ENCODE measurements at places on chromosomes 2 and 18. TPM values are rescaled to one million over a fixed set of nuclear protein-coding genes. Genes with fewer than 3 reads are reported as not detected.

ICA1L gene
- 2.0 TPM for total RNA-seq

BOLL gene
- not detected for total RNA-seq

GRCh38 chr18:68948622-68949021, 150.7 kb downstream of the CCDC102B start:
- H3K27me3 ChIP-seq = no peaks in the 10 kb centered on the region
- no peak overlapping the region for H3K27ac ChIP-seq
- DNase-seq = no peak
- H3K4me1 ChIP-seq = no peaks in the 10 kb centered on the region
- H3K36me3 ChIP-seq = no peaks in the 10 kb centered on the region

DNA sequence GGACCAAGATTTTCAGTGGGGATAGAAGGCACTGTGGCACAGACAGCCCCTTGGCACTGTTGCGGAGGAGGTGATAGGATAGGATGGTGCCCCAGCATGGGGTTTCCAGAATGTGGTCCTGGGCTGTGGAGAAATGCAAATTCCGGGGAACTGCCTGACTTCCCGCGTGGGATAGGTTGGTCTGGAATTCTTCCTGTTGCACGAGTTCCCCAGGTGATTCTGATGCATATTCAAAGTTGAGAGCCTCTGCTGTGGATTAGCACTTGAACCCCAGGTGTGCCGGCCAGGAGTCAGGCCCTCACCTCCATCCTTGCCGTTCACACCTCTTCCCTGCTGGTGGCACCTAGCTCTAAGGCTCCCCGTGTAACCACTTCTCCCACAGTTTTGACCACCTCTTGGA, 15.5 kb downstream of the NCK2 start:
- no peak for DNase-seq
- H3K4me3 ChIP-seq = no peak overlapping the region
- peaks cover 11% of the 10 kb centered on the region for H3K4me1 ChIP-seq

DNA sequence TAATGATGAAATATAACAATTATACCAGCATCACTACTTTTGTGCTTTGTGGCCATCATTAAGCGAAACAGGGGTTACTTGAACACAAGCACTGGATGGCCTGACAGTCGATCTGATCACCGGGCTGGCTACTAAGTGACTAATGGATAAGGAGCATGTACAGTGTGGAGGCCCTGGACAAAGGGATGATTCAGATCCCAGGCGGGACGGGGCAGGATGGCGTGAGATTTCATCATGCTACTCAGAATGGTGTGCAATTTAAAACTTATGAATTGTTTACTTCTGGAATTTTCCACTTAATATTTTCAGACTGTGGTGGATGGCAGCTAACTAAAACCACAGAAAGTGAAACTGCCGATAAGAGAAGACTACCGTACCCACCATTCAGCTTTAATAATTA, 7.0 kb upstream of the CLIP4 start:
- H3K27me3 ChIP-seq = no peaks in the 10 kb centered on the region
- H3K4me3 ChIP-seq = peak overlapping the region; percentile 12
- peak; percentile 79 for DNase-seq
- H3K4me1 ChIP-seq = peaks cover 27% of the 10 kb centered on the region

DNA sequence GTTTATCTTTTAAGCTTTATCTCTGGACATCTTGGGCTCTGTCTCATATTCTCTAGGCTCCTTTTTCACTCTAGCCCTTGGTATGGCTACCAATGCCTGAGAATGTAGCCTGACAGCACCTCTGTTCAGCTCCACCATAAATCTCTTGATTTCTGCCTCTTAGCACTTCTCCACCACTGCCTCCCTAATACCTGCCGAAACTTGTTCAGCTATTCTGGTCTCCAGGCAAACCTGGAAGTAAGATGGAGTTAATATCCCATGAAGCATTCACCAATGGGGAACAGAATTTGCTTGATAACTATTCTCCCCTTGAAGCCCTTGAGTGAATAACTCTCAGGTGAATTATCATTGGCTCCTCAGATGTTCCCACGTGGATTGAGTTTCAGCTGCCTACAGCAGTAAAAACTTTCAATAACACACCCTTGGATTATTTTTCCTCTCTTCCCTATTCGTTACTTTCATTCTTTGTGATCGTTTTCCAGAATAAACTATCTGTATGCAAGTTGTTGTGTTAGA, 145.6 kb downstream of the EVA1A start:
- H3K4me1 ChIP-seq = no peaks in the 10 kb centered on the region
- no peak for DNase-seq
- 0 out of 2 replicates have a peak, but pooled peaks cover 10% of the 10 kb centered on the region for H3K27me3 ChIP-seq
- no peak overlapping the region for H3K27ac ChIP-seq
- H3K36me3 ChIP-seq = no peaks in the 10 kb centered on the region

All from SJSA1 (cell line).